ENCODE measurements at places on chromosomes 12 and 14.

GRCh38 chr14:88611878-88612277, 49.0 kb downstream of the ZC3H14 start:
- DNase-seq, result no peak

GRCh38 chr12:64674367-64674922, 64.2 kb downstream of the RASSF3 start:
- no peak for DNase-seq

DNA sequence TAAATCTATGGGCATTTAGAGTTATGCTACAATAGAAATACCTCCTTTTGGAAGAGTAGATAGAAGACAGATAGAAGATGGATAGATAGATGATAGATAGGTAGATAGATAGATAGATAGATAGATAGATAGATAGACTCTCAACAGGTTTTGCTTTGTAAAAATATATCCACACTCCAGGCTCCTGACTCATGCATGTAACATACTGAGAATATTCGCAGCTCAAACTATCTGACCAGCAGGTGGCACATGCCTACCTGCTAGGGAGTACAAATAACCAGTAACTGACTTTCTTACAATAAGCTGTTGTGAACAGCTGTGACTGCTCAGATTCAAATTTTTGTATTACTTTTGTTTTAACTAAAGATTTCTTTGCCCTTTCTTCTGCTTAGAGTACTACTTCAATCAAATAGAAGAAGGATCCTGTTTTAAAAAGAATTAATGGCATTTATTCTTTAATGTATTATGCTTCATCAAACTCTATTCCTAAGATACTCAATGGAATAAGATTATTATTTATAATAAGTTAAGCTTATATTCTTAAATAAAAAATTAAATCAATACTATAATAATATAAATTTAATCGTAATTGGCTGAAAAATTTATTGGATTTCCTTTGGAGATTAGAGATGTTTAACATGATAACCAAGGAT, 15.8 kb upstream of the CPNE8 start:
- no peak for DNase-seq

GRCh38 chr12:26113181-26113654, 11.6 kb downstream of the BHLHE41 start:
- DNase-seq, result peak; percentile 63

DNA sequence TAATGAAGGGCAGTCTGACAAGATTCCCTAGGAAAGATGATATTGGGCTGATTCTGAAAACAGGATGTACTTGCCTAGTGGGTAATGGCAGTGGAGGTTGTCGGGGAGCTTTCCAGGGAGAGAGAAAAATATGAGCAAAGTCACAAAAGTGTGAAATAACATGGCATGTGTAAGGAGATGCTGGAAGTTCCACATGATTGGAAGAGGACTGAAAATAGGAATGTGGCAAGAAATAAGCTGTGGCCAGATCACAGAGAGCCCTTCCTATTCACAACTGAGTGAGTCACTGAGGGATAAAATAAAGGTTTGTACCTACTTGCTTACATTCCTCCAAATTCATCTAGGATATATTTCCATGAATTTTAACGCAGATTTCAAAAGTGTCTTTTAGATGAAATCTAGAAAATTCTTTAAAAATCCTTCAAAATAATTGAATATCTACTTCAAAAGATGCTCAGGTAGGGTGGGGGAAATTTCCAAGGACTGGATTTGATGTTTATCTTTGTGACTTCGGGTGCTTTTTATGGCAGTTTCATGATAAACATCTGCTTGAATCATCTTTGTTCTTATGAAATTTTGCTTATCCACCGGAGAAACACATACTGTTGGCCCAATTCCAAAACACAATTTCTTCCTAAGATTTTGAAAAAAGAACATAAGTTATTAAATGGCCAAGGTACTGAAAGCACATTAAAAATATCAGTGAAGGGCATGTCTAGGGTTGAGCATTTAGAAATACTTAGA, 36.3 kb upstream of the SLC2A13 start:
- DNase-seq, result no peak

DNA sequence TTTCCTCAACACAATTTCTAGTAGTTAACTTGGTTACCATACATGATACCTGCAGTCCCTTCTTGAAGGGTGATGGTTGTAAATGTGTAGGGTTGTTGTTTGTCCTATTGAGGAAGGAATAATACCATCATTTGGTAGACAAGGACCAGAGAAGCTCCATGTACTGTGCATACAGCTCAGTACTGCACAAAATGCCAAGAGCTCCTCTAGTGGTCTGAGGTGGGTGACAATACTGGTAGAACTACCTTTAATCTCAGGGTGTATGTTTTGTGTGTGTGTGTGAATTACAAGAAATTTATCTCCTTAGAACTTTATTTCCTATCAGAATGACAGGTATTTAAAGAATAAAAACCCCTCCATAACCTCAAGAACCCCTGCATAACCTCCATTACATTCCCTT, 575.3 kb downstream of the TMTC2 start:
- DNase-seq, result no peak

DNA sequence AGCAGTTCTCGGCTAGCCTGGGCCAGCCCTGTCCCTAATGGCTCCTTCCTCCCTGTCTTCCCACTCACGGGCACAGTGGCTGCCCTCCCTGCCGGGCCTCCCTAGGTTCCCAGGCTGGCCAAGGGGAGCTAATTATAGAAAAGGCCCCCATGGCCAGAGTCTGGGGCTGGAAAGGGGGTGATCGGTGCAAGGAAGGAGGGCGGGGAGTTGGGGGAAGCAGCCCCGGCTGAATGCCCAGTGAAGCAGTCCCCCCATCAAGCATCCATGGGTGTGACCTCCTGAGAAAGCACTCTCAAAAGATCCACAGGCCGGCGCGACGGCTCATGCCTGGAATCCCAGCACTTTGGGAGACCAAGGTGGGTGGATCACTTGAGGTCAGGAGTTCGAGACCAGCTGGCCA, 54.9 kb downstream of the TESC start:
- no peak for DNase-seq

GRCh38 chr12:110861729-110862128, 14.9 kb downstream of the CCDC63 start:
- no peak for DNase-seq

GRCh38 chr12:3075315-3075714, 1.9 kb upstream of the TSPAN9 start:
- no peak for DNase-seq

- peak; percentile 0 for DNase-seq
These were observed 710.7 kb upstream of the TBX3 start for GRCh38 chr12:115394496-115395220.

GRCh38 chr12:57215668-57216013, 953 bp upstream of the NXPH4 start:
- peak; percentile 78 for DNase-seq

DNA sequence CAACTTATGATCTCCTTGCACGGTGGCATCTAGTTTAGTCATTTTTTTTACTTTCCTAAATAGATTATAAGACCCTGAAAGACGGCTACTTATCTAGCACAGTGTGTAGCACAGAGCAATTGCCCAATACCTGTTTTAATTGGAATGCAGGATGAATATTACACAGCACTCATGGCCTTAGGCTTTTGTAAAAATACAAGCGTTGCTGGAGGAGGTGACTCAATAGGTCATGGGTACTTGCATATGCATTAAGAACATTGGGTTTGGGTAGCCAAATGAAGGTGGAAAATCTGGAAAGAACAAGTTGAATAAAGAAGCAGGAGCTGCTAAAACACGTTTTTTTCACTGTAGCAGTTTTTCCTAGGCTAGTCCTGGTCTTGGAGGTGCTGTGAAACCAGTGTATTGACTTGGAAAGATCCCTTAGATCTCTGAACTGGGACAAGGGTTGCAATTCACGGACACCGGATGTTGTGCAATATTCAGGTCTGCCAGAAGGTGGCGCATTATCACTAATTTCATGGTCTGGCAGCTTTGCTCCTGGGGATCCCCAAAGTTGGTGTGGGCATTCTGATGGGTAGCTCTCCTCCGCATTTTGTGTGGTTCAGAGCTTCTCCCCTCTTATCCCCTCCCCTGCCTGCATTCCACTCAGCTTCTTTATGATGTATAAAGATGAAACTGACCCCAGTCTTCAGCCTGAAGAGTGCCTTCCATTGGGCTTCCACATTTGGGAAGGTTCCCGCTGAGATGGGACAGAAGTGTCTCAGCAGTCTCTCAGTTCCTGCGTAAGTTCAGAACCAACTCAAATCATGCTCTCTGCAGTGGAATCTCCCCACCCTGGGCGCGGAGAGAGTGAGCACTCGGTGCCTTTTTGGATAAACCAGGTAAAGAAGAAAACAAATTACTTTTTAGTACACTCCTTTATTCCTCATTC, 278.3 kb downstream of the NRXN3 start:
- peak; percentile 34 for DNase-seq

DNA sequence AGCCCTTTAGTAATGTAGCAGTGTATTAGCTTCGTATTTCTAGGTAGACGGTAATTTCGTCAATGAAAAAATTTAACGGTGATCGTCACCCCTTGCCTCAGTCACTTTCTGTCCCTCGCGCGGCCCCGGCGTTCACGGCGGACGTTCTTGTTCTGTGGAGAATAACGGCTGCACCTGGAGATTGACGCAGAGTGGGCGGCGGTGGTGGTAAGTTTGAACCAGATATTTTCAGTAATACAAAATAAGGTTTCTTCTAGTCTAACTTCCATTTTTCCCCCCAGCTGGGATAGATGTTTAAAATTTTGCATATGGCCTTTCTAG, 341 bp downstream of the ZNF10 start:
- no peak for DNase-seq

DNA sequence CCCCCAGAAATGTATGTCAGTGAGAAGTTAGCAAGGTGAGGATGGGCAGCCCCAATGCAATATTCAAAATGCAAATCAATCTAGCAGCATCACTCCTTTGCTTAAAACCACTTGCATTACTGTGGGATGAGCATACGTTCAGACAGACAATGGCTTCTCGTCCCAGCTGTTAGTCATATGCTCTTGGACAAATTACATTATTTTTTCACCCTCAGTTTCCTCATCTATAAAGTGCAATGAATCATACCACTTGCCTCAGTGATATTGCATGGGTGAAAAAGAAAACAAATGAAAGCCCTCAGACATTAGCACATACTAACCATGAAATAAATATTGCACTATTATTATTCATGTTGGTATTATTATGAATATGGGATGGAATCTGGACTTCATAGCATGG, 132.3 kb downstream of the C12orf75 start:
- peak; percentile 26 for DNase-seq

DNA sequence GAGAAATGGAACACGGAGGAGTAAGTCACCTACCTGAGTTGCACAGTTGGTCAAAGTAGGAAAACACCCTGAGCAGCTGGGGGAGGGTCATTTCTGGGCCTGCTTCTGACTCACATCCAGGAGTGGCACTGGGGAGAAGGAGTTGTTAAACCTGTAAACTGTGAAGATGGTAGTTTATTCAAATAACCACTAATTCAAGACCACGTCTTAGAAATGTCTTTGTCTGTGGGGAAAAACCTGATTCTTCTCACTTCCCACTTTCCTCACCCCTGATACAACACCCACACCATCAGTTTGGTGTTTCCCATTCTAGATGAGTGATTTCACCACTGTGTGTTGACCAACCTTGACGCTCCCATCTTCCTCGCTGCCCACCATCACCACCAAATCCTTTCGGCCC, 207.1 kb downstream of the ANO4 start:
- no peak for DNase-seq

- no peak for DNase-seq
These were observed 407.1 kb downstream of the TRHDE start for GRCh38 chr12:72679147-72679757.

DNA sequence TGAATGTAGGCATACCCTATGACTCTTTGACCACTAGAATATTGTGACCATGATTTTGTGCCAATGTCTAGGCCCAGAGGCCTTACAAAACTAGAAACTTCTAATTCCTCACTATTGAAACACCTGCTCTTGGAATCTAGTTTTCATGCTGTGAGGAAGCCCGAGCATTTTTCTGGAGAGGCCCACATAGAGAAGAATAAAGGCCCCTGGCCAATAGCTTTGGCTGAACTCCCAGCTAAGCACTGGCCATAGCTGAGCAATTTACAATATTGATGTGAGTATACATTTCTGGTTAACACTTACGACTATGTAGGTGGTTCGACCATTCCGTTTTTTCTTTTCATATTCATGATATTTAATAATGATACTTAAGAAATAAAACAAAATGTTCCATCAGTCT, 190.3 kb downstream of the KCNH5 start:
- no peak for DNase-seq

- no peak for DNase-seq
These were observed 14.2 kb upstream of the DYRK2 start for GRCh38 chr12:67634303-67634761.

- no peak for DNase-seq
These were observed 11.6 kb downstream of the CCDC85C start for GRCh38 chr14:99592394-99592793.

GRCh38 chr12:93108985-93109384, 179.9 kb upstream of the EEA1 start:
- no peak for DNase-seq

DNA sequence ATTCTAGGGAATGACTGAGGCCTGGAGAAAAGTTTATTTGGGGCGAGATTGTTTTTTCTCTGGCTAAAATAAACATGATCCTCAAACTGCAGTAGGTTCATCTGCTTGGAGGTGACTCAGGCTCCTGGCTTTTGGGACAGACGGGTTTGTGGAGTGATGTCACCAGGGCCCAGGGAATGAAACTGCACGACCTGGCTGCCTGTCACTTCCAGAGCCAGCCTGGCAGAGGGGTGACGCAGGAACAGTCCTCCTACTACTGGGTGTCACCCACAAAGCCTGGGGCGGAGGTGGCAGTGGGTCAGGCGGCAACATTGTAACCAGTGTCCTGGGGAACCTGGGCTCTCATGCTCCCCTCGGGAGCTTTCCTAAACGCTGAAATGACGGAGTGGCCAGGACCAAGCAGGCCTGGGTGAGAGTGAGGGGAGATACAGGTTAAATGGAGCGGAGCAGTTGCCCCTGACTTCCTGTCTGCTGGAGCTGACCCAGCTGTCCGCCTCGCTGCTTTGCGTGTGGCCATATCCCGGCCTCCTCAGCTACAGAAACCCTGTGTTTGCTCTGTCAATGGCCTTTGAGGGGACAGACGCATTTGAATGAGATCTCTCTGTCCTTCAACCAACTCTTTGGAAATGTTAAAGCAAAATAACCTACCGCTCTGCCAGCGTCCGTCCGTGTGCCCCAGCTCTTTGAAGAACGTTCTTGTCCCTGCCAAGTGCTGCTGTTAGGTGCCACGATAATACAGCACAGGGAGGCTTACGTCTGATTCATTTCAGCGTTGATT, 6.5 kb downstream of the HIP1R start:
- DNase-seq, result peak; percentile 85

- no peak for DNase-seq
These were observed 51.0 kb upstream of the MYL2 start for GRCh38 chr12:110971189-110971920.

DNA sequence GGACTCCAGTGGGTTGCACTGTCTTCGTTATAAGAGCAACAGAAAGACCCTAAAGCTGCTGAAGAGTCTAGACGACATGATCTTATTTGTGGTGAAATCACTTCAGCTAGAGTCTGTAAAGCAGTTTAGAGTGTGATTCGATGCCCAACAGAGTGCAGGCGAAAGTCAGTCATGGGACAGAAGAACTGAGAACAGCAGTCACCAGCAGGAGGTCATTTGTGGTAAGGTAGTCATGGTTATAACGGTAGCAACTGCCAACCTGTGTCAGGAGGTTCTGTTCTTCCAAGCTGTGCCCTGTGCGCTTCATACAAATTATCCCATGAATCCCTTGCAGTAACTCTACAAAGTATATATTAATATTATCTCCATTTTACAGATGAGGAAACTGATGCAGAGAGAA, 954.1 kb downstream of the AACS start:
- no peak for DNase-seq

- DNase-seq, result peak; percentile 15
These were observed 294.1 kb downstream of the SEC23A start for GRCh38 chr14:38808734-38809455.
